ENCODE measurements at places on chromosomes 5 and 9.

DNA sequence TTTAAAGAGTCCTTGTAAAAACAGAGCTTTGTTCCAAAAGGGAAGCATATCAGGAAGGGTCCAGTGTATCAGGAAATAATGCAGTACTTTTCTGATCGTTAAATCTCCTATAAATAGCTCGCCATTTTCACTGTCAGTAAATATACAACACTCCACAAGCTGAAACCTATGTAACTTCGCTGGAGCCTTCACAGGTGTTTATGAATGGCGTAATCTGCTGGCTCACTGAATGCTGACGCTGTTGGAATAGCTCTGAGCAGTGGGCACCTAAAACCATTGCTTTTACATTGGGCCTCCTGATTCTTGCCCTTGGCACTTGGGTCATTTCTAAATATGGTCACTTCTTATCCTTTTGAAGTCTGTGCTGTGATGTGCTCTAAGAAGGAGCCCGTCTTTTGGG is 4.3 kb downstream of the SHC3 start:
- DNase-seq: no peak

- DNase-seq: no peak
These were observed 77.3 kb downstream of the KCTD16 start for GRCh38 chr5:144248015-144248414.

DNA sequence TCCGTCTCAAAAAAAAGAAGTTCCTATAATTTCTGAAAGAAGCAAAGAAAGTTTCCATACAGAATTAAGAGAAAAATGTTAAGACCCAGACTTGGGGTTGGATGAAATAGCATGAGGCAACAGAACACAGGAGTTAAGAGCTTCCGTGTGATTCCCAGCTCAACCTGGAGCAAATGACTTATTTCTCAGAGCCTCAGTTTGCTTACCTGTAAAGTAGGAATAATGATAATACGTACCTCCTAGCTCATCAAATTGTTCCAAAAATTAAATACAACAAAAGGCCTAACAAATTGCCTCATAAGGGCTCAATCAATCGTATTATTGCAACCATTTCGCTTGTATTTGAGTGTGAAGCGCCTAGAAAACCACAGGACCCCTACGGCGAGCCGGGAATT is 600 bp upstream of the GPR107 start:
- DNase-seq: no peak

DNA sequence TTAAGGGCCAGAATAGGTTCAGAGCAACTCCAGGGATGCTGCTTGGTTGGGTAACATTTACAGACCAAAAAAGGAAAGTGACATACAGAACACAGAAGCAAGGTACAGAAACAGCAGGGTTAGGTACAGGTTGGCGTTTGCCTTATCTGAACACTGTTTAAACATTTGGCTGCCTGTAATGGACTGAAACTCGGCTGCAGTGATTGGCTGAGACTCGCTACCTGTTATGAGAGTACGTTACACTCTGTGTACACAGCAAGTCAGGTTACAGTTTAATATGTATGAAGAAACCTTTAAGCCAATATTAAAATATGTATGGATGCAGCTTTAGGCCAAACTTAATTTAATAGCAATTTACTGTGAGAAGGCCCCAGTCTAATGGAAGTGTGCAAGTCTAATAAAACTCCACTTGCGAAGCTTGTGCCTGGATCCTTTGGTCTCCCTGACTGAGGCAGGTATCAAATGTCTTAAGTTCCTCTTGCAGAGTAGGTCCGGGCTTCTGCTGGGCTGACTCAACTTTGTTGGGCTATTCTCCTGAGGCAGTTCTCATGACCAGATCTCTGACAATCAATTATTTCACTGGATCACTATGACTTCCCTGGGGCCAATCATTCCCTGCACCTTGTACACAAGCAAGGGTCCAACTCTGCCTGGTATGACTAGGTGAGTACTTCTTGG is 204.9 kb downstream of the ZNF462 start:
- DNase-seq: no peak

DNA sequence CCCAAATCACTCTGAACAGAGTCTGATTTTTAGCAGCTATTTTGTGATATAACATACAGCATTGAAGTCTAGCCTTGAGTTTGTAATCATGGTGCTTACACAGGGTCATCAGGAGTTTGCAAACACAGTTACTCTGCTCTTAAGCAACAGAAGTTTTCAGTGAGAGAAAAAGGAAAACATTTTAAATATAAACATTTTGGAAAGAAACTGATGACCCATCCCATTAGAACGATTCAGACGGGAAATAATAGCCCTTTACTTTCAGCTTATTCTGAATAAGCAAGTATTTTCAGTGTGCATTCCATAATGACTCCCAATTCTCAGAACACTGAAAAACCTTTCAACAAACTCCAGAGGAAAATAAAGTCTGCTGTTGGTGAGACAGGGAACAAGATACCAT is 46.7 kb upstream of the TMC1 start:
- DNase-seq: no peak

GRCh38 chr5:106086352-106086751 is 1584.4 kb downstream of the EFNA5 start:
- DNase-seq: no peak

DNA sequence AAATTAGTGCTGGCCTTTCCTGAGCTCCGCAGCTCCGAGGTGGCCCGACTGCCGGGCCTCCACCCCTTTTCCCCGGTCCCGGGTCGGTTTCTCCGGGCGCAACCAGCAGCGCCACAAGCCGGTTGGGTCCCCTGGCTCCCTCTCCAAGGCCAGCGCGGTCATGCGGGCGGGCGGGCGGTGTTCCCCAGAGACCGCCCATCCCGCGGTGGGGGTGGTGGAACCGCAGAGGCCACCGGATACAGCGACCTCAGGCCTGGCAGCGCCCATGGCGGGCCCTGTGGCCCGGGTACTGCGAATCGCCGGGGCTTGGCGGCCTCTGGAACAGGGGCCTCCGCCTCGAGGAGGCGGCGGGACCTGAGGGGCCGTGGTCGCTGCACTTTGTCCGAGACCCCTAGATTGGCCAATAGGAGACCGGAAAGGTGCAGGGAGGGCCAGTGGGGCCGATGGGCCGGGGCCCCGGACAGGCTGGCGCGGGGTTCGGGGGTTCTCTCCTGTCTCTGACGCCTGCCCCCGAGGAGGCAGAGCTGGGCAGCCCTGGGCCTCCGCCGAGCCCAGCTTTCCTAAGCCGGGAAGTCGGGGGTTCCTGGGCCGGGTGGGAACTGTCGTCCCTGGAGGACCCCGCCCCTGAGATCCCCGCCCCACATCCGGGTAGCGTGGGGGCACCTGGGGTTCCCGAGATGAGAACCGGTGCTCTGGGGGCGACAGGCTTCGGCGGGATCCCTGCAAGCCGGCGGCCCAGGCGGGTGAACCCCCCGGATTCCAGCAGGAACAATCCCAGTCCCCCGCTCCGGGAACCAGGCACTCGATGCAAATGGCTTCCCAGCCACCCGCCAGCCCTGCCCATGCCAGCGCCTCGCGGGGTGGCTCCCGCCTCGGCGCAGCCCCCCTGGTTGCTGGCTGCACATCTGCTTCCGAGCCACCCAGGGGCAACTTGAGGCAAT is 293.9 kb downstream of the ZSWIM6 start:
- peak; percentile 58 for DNase-seq

- DNase-seq: no peak
These were observed 26.3 kb upstream of the FREM1 start for GRCh38 chr9:14936491-14936890.

- no peak for DNase-seq
These were observed 22.2 kb downstream of the SHB start for GRCh38 chr9:38046661-38047300.

GRCh38 chr9:4084435-4084818 is 215.4 kb downstream of the GLIS3 start:
- no peak for DNase-seq

DNA sequence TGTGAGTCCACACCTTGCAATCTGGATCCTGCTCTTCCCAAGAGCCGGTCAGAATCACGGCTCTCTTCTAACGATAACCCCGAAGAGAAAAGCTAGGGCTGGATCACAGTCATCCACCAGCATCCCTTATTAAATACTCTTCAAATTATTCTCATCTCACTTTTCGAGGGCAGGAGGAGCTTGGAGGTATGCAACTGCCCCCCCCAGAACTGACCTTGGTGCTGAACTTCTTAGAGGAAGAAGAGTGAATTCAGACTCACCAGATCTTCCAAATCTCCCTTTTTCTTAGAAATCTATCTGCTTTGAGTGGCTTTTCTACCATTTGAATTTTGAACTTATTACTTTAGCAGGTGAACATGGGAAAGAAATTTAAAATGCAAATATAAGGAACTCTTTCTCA is 75.7 kb downstream of the MED10 start:
- DNase-seq: no peak

GRCh38 chr9:4080921-4081895 is 218.7 kb downstream of the GLIS3 start:
- DNase-seq: no peak

GRCh38 chr5:82513738-82514137 is 235.6 kb upstream of the RPS23 start:
- no peak for DNase-seq

GRCh38 chr9:109708451-109708945 is 71.5 kb upstream of the PALM2AKAP2 start:
- DNase-seq: no peak

GRCh38 chr5:167944121-167944852 is 347.2 kb upstream of the WWC1 start:
- DNase-seq: no peak

GRCh38 chr9:70590315-70590677 is 175.8 kb upstream of the KLF9 start:
- DNase-seq: no peak

DNA sequence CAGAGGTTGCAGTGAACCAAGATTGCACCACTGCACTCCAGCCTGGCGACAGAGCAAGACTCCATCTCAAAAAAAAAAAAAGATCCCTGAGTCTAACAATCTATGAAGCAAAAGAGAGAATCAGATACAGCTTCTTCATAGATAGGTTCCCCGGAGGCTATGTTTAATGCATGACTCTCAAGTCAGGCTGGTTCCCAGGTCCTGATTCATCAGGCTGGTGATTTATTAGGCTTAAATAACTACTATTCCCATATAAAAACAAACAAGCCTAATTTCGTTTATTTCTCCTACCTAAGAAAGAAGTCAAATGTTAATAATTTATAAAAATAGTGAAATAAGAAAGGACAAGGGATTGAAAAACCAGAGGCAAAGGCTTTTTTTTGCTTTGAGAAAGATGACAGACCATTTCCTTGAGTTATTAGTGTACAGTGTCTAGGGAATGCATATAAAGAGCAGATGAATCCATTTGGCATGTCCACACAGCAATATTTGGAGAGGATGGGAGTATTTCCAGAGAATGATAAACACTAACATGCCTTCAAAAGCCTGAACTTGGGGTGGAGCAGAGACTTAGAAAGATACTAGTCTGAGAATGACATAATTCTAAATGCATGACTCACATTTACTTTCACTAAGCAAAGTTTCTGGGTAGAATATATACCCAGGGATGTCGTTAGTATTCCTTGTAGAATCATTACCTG is 115.3 kb downstream of the NREP start:
- no peak for DNase-seq

DNA sequence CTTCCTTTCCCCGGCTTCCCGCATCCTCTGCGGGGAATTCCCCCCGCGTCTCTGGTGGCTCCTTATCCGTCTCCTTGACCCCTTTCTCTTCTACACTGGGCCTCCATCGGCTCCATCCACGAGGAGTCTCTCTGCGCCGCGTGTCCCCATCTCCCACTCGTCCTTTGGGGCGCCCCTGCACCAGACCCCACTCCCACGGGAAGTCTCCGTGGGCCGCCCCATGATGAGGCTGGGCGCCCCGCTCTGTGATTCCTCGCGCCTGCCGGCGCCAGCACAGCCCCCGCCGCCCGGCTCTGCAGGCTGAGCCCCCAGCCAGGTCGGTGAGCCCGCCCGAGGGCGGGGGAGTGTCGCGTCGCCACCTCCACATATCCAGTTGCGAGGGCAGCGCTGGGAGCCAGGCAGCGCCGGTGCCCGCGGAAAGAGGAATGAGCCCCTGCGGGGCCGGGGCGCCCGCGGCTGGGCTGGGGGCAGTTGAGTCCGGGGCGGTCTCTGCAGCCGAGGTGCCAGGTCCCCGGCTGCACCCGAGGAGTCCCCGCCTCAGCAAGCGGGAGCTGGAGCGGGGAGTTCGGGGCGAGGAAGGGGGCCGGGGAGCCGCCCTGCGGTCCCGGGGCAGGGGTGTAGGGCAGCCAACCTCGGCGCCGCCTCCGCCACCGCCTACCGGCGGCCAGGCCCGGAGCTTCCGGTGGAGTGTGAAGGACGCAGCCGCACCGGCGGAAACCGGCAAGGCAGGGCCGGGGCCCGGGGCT is 2.1 kb upstream of the TRAF1 start:
- DNase-seq: peak; percentile 56

DNA sequence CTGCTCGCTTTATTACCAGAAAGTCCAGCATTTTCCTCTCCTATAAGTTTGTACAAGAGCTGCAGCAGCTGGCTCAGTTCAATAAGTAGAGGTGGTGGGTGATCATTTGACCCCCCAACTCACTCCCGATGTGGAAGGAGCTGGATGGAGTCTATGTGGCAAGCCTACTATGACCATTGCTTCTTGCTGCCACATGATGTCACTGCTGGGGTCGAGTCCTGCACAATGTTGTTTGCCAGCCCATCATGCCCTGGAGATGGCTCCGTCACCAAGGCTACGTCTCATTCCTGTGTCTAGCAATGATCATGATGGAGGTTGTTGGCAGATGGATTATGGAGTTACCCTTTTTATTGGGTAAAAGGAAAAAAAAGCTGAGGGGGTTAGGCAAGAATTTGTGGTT is 266.3 kb downstream of the PSAT1 start:
- no peak for DNase-seq

DNA sequence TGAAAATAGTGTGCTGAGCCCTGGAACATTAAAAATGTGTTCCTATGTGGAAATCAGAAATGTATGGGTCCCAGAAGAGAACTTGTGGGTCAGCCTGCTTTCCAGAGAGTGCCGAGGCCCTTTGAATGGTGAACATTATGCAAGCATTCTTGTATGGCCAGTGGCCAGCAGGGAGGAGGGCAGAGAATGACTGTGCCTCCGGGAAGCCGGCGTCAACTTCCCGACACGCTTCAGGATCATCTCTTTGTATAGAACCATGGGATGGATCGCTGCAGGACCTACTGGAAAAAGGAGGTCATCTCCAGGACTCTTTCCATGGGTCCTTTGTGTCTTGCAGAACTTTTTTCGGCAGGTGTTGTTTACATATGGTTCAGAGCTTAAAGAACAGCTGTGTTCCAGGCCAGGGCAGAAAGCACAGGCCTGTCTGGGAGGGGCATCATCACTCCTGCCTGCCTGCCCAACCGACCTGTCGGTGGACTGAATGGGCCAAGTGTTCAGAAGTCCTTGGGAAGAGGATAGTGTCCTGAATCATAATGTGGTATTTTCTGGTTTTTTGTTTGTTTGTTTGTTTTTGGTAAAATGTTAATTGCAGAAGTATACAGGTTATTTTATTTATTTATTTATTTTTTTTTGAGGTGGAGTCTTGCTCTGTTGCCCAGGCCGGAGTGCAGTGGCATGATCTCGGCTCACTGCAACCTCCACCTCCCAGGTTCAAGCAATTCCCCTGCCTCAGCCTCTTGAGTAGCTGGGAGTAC is 9.0 kb downstream of the PRRC2B start:
- DNase-seq: peak; percentile 59
